ENCODE measurements at places on chromosomes 1 and 21.

GRCh38 chr1:151047591-151047924 lies at the start of gene C1orf56:
TSS of gene C1orf56 (plus strand) at chr1:151047751. CDS start at chr1:151047848, 97 bp downstream.
- peak; percentile 51 for DNase-seq

GRCh38 chr21:42112238-42112637 lies 41.1 kb downstream of the UMODL1 start:
- no peak for DNase-seq

DNA sequence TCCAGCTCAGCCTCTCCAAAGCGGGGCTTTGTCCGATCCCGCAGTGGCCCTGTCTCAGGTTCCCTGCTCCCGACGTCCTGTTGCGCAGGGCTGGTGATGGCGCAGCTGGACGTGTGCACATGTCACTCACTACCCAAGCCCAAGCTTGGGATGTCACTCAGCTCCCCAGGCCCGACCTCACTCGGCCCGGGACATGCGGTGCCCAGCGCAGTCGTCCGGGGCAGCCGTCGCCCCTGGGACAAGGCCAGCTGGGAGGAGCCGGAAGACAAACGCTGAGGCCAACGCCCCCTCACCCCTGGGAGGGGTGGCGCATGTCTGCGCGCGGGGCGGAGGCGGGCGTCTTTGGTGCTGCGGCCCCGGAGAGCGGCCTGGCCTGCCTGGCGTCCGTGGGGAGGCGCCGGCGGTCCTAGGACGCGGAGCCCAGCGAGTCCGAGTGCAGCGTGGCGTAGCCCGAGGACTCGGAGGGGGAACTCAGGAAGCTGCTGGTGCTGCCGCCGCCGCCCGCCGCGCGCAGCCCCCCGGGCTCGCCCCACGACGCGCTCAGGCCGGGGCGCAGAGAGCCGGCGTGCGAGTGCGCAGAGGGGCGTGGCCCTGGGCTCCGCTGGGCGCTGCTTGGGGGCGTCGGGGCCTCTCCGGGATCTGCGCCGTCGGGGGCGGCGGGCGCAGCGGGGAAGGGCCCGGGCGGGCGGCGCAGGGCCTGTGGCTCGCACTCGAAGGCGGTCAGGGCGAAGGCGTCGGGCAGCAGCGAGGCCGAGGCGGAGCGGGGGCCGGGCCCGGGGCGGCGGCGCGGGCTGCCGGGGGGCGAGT lies 5.2 kb downstream of the HES3 start:
- no peak for DNase-seq

GRCh38 chr1:99727575-99728185 lies 38.8 kb downstream of the FRRS1 start:
- DNase-seq = no peak

DNA sequence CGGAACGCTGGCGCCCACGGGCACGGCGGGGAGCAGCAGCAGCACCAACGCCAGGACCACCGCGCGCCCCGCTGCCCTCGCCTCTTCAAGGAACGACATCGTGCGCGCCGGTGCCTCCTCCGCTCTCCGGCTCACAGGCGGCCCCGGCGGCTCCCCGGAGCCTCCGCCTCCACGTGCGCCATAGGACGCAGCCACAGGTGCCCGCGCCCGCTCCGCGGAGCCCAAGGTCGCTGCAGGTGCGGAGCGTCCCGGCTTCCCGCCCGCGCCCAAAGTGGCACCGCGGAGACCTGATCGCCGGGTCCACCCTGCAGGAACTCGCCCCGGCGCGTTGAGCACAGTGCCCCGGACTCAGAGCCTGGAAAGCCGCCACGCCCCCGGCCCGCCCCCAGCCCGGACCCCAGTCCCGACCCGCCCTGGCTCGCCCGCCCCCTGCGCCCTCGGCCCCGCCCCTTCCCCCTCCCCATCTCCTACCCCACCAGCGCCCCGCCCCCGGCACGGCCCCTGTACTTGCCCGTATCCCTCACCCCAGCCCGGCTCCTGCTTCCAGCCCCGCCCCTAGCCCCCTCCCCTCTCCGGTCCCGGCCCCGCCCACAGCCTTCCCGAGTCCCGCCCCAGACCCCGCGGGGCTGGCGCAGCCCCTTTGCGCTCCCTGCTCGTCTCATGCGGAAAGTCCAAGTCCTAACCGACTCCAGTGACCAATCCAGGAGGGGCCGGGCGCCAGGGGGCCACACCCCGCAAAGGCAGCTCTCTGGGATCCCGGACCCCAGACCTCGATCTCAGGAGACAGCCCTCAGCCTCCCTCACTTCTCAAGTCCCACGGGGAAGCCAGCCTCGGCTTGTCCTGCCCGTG lies at the start of gene MEGF6:
Gene MEGF6 (minus strand): TSS at position 339 of the 850 bp plus-strand sequence. CDS start 240 bp downstream, at position 99.
- DNase-seq = peak; percentile 44

DNA sequence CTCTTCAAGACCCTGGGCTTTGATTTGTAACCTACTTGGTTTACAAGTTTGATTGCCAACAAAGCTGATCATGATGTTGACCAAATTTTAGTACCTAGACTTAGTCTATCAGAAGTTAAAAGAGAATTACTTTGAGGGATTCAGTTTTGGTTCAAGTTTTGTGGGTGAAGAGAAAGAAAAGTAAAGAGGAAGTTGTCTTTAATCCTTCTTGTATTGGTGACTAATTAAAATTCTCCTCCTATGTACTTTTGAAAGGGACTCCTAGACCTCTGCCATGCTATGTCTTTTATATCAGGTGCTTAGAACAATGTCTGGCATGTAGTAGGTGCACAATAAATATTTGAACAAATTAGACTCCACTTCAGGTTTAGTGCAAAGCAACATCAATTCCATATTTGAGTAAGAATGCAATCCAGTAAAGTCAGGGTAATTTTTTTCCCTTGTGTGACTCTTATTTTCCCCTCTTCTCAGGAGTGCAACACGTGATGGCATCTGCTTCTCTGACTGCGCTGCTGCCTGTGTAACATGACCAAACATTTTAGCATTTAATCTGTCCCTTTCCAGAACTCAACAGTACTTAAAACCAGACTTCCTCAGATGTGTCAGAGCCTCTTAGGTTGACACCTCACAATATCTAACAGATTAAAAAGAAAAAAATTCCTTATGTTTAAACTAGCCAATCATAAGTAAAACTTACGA lies 41.1 kb upstream of the KCNQ4 start:
- DNase-seq = no peak

DNA sequence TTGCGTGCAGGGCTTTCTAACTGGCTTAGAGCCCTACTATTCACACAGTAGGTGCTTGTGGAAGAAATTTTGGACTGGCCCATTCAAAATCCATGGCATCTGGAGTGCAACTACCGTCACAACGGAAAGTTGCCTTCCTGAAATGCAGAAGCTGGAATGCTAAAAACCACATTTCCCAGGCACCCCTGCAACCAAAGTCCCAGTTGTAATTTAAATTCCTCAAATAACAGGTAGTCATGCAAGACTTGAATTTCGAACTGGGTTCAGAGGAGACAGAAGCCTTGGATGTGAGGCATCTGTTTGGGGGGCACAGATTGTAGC lies 186.7 kb downstream of the TOMM20 start:
- DNase-seq = no peak

DNA sequence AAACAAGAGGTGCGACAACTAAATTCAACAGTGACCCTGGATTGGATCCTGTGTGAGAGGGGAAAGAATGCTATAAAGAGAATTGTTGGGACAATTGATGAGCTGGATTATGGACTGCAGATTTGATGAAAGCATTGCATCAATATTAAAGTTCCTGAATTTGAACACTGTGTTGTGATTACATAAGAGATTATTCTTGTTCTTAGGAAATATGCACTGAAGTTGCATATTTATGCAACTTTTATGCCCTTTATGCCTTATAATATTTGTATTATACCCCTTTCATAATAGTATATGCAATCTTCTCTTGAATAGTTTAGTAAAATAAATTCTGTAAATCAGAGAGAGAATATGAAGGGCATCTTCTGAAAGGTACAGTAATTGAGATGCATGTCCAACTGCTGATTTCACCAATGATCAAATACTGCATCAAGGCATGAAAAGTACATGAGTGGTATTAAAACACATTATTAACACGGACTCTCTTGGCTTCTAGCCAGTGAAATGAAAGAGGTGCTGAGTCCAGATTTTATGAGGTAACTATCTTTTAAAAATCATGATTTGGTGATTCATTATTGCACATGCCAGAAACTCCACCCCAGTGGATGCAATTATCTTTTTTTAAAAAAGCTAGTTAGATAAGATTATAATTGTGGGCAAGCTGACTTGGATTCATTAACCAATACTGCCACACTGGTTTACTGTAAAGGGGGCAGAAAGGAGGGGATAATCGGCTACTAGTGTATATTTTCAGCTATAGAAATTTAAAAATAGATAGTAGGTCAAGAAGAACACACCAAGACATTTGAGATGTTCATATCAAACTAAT lies 19.9 kb upstream of the LPAR3 start:
- no peak for DNase-seq

DNA sequence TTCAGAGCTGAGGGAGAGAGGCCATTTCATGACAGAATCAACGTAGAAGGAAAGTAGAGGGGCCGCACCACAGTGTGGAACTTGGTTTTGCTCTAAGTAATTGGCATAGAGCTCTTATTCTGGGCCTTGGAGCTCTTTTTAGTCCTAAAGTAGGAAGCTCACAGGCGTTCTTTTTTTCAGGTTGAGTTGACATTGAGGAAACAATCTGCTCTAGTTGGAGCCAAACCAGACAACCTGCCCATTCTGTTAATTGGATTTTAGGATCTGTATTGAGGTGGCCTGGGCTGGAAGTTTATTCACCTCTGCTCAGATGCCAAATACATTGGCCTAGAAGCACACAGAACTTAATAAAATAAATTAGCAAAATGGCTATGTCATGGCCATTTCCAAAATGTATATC lies 1093.9 kb downstream of the ADGRL2 start:
- no peak for DNase-seq

DNA sequence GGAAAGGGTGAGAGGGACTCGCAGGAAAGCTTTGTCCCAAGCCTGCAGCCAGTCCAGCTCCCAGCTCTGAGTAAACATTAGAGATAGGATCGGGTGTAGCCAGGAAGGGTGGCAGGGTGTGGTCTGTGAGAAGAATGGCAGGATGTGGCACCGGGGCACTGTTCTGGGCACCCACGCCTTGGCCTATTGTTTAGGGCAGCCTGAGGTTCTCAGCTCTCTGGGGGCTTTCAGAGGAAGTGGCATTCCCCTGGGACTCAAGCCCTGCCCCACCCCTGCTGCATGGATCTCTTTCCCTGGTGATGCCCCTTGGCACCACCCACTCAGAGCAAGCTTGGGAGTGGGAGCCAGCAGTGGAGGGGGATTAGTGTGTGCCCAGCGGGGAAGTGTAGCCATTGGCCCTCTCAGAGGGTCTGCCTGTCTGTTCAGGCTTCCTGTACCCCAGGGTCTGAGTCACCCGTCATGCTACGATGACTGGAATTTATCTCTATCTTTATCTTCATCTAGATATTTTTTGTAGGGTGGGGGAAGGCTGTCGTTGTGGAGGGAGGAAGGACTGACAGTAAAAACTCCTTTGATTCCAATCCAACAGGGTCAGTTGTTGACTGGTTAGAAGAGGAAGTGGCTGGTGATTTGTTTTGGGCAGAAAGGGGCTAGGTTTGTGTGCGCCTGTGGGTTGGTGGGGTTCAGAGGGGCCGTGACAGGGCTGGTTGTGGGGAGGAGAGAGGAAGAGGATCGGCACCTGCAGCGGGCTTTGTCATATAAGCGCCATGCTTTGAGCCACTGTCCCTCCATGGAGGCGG lies 31.6 kb downstream of the SOX13 start:
- DNase-seq = no peak

DNA sequence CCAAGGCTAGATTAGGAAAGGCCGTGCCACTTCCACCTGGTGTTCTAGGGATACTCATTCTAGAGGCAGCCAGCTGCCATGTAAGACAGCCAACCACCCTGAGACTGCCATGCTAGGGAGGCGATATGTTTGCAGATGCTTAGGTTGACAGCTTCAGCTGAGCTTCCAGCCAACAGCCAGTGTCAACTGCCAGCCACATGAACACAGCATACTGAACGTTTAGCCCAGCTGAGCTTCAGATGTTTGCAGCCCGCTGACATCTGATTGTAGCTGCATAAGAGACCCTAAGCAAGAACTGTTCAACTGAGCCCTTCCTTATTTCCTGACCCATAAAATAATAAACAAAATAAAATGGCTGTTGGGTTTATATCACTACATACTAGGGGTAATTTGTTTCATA lies 5.0 kb upstream of the KCNC4 start:
- DNase-seq = no peak

DNA sequence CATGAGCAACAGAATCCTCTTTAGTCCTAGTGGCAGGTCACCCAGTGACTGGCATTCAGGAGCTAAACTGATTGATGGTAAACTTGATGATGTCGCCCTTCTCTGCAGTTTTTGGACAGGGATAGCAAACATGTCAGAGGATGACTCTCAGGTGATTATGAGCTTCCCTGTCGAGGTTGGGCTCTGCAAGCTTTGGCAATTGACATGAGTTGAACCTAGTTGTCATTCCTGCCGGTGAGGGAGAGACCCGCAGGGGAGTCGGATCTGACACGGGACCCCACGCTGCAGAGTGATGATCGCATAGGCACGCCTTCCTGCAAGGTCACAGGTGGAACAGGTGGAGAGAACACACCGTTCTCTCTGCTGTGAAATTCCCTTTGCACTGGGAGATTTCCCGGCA lies 438.0 kb upstream of the VAMP3 start:
- DNase-seq = no peak

GRCh38 chr1:207366022-207366421 lies 44.5 kb downstream of the CD55 start:
- DNase-seq = no peak

DNA sequence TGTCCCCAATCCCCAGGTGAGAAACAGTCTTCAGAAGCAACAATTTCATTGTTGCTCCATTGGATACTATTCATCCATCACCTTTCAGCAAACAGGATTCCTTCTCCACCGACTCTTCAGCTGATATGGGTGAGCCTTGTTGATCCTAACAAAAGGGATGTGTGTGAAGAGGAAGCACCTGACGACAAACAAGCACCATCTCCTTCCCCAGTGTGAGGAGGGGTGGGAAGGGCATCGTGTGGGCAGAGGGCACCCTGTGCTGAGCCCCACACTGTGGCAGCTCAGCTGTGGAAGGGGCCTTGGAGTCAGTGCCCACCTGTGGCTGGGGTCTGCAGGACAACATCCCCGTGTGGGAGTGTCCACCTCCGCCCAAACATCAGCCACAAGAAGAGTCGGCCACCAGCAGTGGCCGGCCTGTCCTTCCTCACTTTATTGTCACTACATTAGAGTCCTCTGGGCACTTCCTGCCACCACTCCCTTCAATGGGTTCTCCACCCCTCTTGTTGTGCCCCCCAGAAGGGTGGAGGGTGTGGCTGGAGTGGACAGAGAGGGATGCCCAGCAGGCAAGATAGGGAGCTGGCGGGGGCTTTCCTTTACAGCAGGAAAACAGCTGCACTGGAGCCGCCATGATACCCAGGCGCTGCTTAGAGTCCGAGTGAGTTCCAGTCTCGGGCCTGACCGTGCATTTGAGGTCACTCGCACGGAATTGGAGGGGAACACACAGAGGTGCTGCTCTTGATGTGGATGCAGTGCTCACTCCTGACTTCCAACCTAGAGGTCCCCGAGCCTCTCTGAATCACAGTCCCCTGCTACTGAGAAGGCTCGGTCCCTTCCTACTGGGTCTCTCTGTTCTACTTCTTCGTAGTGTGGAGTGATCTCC lies 40.9 kb downstream of the VPS26C start:
- DNase-seq = no peak

GRCh38 chr1:153340356-153340755 lies 8.3 kb downstream of the PGLYRP4 start:
- no peak for DNase-seq

Measured in activated T-cell treated with anti-CD3 and anti-CD28 coated beads for 48 hours (primary cell).